ENCODE measurements at places on chromosomes 16 and 17. TPM values are rescaled to one million over a fixed set of nuclear protein-coding genes. Genes with fewer than 3 reads are reported as not detected.

The CTRB2 gene
- total RNA-seq: 28.7 TPM

- no peak overlapping the region for H3K27ac ChIP-seq
- H3K4me3 ChIP-seq: no peak overlapping the region
- no peak for DNase-seq
Observed at GRCh38 chr17:6610011-6610410, 30.5 kb downstream of the KIAA0753 start.

The KRTAP9-2 gene
- total RNA-seq: not detected

The LONP2 gene
- total RNA-seq: 46.3 TPM

The PLEKHH3 gene
- 66.5 TPM for total RNA-seq

GRCh38 chr16:4309833-4310266, 6.0 kb upstream of the GLIS2 start:
- no peak overlapping the region for H3K27ac ChIP-seq
- no peaks in the 10 kb centered on the region for H3K27me3 ChIP-seq
- no peak overlapping the region for H3K4me3 ChIP-seq
- peaks cover 3% of the 10 kb centered on the region for H3K4me1 ChIP-seq
- no peaks in the 10 kb centered on the region for H3K36me3 ChIP-seq
- DNase-seq: no peak

DNA sequence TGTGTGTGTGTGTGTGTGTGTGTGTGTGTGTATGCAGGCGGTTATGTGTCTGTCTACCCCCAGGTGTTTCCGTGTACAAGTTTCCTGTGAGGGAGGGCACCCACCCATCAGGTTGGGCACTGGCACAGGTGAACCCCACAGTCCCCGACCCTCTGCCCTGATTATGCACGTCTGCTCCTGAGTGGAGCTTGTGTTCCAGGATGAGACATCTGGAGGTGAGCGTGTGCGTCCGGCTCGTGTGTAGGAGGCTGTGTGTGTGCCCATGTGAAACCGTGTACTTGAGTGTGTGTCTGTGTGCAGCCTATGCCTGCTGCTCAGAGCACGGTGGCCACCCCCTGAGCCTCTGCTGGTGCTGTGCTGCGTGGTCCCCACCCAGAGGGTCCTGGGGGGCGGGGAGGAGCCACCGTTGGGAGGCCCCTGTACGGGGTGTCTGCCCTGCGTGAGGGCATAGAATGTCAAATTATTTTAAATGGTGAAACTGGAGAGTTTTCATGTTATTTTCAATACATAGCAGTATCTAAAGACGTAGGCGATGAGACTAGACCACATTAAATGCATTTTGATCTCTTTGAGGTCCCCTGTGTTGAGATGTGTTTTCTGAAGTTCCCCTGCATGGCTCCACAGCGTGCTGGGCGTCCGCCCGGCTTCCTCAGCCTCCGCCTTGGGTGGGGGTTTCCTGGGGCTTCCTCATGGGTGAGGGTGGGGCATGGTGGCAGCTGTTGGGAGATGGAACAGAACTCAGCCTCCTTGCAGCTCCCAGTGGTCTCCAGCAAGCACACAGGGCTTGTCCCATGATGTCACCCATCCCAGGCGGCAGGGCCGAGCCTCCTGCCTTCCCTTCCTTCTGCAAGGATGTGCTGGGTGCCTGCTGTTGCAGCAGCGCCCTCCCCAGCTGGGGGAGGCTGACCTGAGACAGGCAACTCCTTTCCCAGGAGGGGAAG, 43.4 kb downstream of the KCNJ12 start:
- no peak overlapping the region for H3K4me3 ChIP-seq
- no peaks in the 10 kb centered on the region for H3K36me3 ChIP-seq
- DNase-seq: no peak
- H3K27me3 ChIP-seq: no peaks in the 10 kb centered on the region
- H3K4me1 ChIP-seq: no peaks in the 10 kb centered on the region

DNA sequence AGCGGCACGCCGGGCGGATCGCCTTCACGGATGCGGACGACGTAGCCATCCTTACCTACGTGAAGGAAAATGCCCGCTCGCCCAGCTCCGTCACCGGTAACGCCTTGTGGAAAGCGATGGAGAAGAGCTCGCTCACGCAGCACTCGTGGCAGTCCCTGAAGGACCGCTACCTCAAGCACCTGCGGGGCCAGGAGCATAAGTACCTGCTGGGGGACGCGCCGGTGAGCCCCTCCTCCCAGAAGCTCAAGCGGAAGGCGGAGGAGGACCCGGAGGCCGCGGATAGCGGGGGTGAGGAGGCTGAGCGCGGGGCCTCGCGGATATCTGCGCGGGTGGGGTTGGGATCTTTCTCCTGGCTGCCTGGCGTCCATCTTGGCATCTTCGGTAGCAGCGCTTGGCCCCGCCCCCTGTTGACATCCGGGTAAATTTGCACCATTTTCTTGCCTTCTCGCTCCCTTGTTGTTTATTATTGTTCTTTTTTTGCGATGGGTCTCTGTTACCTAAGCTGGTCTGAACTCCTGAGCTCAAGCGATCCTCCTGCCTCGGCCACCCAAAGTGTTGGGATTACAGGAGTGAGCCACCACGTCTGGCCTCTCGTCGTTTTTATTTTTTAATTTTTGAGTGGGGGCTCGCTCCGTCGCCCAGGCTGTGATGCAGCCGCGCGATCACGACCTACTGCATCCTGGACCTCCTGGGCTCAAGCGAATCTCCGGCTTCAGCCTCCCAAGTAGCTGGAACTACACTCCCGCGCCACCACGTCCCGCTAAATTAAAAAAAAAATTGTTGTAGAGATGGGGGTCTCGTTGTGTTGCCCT, 898 bp downstream of the TERF2IP start:
- H3K4me3 ChIP-seq: peak overlapping the region; percentile 95
- H3K36me3 ChIP-seq: no peaks in the 10 kb centered on the region
- H3K4me1 ChIP-seq: peaks cover 12% of the 10 kb centered on the region
- DNase-seq: peak; percentile 86
- no peaks in the 10 kb centered on the region for H3K27me3 ChIP-seq

- H3K4me1 ChIP-seq: no peaks in the 10 kb centered on the region
- DNase-seq: peak; percentile 28
- no peaks in the 10 kb centered on the region for H3K27me3 ChIP-seq
- no peaks in the 10 kb centered on the region for H3K36me3 ChIP-seq
- no peak overlapping the region for H3K4me3 ChIP-seq
Observed at GRCh38 chr16:69937465-69937951, 13.6 kb upstream of the CLEC18A start.

DNA sequence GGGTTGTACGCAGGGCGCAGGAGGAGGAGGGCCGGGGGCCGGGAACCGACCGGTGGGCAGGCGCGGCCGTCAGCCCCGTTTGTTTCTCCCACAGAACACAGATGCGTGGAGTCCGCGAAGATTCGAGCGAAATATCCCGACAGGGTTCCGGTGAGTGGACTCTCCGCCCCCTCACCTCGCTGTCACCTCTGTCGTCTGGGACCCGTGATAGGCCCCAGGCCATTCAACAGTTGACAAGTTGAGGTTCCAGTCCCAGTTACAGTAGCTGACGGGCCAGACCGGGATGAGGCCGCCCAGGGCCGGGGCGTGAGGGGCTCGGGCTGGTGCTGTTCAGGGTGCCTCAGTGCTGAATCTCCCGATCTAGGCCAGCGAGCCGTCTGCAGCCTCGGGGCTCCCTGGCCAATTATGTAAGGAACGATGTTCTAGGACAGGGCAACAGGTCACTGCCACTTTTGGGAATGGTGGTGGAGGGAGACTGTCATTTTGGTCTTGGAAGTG, 628 bp downstream of the GABARAPL2 start:
- H3K4me3 ChIP-seq: peak overlapping the region; percentile 96
- no peak overlapping the region for H3K27ac ChIP-seq
- no peaks in the 10 kb centered on the region for H3K36me3 ChIP-seq
- H3K4me1 ChIP-seq: peaks cover 9% of the 10 kb centered on the region

DNA sequence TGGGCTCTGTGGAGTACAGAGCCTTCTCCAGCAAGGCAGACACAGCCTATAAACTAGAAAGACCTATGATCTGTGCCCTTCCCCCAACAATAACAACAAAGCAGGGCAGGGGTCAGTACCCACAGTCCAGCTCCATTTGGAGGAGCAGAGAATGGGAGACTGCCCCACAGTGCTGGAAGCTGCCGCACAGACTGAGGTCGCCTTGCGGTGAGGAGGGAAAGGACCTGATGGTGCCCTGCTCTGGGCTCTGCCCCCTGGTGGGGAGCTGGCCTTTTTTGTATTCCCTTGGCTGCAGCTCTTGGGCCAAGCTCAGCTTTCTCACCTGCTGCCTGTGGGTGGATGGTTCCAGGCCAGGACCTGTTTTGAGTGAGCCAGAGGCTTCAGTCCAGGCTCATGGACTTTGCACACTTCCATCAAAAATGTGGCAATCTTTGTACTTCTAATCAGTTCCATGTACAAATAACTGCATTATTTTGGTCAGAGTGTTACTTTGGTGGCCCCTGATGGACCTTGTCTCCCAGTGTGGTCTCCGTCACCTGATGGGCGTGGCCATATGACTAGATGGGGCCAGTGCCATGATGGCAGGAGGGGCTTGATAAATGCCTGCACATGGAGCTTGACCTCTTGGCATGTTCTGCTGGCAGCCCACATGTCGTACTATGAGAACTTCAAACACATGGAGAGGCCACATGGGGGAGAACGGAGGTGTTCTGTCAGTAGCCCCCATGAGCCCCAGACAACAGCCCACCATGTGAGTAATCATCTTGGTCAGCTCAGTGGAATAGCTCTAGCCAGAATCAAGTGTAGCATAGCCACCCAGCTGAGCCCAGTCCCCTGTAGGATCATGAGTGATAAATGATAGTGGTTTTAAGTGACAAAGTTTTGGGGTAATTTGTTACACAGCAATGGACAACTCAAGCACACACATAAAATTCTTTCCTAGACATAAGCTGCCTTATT, 24.2 kb downstream of the B9D1 start:
- H3K27me3 ChIP-seq: no peaks in the 10 kb centered on the region
- H3K36me3 ChIP-seq: no peaks in the 10 kb centered on the region
- DNase-seq: no peak
- no peak overlapping the region for H3K27ac ChIP-seq
- H3K4me1 ChIP-seq: peaks cover 11% of the 10 kb centered on the region

DNA sequence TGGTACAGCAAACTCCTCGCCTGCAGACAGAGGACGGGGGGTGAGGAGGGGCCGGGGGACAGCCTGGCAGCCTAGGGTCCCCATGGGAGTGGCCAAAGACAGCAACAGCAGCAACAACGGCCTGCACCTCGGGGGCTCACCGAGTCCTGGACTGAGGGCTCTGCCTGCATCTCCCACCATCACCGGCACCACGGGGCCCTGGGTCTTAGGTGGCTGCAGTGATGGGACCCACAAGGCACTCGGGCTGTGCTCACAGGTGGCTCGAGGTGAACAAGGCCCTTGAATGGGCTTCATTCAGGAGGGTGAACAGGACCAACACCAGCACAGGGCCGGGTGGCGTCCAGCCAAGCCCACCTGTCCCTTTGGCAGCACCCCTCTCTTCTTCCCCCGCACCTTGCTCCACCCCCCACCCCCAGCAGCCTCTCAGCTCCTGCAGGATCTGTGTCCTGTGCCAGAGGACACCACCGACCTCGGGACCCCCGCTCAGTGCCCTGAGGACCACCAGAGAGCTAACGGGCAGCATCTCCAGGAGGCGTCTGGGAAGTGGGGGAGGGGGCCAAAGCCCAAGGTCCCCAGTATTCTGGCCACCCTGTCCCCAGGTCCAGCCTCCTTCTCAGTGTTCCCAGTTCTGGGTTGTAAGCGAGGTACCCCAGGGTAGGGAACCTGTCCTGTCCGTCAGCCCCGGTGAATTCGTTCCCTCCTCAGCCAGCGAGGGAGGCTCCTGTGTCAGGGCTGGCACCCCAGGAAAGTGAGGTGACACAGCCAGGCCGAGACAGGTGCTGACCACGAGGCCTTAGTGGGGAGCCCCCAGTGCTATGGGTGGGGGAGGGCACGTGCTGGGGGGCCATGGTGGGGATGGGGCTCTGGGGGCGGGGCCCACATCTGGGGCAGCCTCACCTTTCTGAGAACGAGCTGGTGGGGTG, 94.3 kb downstream of the TBC1D16 start:
- no peaks in the 10 kb centered on the region for H3K36me3 ChIP-seq
- peak; percentile 31 for DNase-seq
- peaks cover 19% of the 10 kb centered on the region for H3K4me1 ChIP-seq
- H3K27ac ChIP-seq: no peak overlapping the region
- H3K27me3 ChIP-seq: no peaks in the 10 kb centered on the region

The KRT32 gene
- total RNA-seq: not detected

GRCh38 chr17:38868817-38869525, 887 bp upstream of the LASP1 start:
- no peaks in the 10 kb centered on the region for H3K36me3 ChIP-seq
- H3K27ac ChIP-seq: peak overlapping the region; percentile 96
- peaks cover 18% of the 10 kb centered on the region for H3K4me1 ChIP-seq
- peak overlapping the region; percentile 95 for H3K4me3 ChIP-seq
- DNase-seq: peak; percentile 94

- H3K27ac ChIP-seq: no peak overlapping the region
- H3K36me3 ChIP-seq: no peaks in the 10 kb centered on the region
Observed at GRCh38 chr16:450785-451512, 25.5 kb downstream of the RAB11FIP3 start.

DNA sequence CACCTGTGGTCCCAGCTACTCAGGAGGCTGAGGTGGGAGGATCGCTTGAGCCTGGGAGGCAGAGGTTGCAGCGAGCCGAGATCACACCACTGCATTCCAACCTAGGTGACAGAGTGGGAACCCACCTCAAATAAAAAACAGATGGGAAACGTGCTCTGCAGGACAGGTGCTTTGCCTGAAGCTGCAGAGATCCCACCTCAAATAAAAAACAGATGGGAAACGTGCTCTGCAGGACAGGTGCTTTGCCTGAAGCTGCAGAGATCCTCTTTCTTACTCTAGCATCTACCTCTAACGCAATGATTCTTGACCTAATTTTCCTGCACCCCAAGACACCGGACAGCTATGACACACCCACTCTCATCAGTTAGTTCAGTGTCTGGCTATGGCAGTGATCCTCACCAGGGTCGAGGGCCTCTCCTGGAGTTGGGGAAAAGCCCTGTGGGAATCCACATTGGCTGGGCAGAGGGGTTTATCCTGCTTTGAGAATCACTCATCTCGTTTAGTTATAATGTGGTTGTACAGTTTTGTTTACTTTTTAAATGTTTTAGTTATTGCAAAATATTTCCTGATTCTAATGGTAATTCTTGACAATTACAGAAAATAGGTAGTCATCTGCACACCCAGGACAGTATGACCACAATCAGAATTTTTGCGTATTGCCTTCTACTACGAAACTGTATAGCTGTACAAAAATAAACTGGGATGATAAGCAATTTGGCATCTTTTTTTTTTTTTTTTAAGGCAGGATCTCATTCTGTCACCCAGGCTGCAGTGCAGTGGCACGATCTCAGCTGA, 11.4 kb downstream of the VPS53 start:
- no peak overlapping the region for H3K4me3 ChIP-seq
- no peaks in the 10 kb centered on the region for H3K27me3 ChIP-seq
- peaks cover 2% of the 10 kb centered on the region for H3K4me1 ChIP-seq
- DNase-seq: no peak

DNA sequence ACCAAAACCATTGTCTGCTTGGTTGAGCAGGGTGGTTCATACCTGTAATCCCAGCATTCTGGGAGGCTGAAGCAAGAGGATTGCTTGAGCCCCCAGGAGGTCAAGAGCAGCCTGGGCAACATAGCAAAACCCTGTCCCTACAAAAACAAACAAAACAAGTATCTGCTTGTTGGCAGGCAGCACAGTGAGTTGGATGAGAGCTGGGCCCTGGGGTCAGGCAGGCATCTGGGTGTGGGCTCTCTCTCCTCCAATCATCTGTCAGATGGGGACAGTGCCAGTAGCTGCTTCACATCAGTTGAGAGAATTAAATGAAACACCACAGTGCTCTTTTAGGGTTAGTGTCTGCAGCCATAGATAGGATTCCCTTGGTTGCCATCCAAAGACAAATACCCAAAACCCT, 5.8 kb downstream of the ARMC7 start:
- H3K27me3 ChIP-seq: no peaks in the 10 kb centered on the region
- H3K4me1 ChIP-seq: peaks cover 4% of the 10 kb centered on the region
- H3K36me3 ChIP-seq: no peaks in the 10 kb centered on the region
- DNase-seq: no peak
- no peak overlapping the region for H3K4me3 ChIP-seq

Data from ovary (tissue), 10 donors.